Cardiac septum (tissue), 1 donor: ENCODE measurements at places on chromosomes 13 and 19.

DNA sequence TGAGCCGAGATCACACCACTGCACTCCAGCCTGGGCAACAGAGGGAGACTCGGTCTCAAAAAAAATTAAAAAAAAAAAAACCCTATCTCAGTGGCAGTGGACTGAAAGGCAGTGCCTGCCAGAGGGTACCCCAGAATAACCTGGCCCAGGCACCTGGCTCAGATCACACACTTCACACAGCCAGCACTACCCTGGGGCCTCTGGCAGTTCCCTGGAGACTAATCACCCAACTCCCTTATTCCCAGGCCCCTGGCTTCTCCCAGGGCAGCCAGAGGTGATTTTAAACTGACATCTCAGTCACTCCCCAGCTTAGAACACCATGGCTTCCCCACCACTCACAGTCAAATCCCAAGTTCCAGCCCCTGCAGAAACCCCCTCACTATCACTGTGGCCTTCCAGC lies 3.5 kb upstream of the SLC27A5 start:
- DNase-seq = no peak

GRCh38 chr13:97629601-97630272 lies 195.8 kb downstream of the RAP2A start:
- no peak for DNase-seq

GRCh38 chr19:41462497-41462896 lies 19.5 kb downstream of the ERICH4 start:
- no peak for DNase-seq

DNA sequence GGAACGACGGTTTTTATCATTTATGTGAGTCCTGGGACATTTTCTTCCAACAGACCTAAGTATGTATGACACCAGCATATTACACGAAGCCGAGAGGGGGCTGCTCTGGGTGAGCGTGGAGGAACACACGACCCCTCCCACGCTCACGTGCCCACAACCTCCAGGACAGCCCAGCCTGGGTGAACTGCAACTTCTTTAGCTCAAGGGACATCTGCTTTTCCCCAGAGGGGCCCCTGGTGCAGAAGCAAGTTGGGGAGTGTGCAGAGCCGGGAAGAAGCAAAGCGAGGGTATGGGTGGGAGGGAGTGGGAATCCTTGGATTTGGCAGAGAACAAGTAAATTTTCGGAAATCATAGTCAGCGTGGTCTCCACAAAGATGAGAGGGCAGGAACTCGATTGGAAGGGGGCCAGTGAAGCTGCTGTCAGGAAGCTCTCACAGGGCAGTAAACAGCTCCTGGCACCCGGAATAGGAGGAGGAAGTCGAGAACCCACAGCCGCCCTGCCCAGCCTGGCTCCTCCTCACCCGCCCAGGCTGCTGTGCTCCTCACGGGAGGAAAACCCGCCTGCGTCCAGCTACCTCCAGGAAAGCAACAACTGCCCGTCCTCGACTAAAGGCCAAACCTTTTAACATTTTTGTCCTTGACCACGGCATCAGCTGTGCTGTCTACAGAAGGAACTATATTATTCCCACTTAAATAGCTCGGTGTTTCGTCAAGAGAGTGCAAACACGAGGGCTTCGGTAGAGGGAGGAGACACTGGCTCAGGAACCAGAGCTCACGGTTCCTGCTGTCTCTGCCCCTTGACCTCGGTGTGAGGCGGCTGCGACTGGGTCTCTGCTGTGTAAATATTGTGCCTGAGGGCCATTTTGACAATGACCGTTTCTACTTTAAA lies 17.2 kb upstream of the CFAP97D2 start:
- DNase-seq = peak; percentile 80

DNA sequence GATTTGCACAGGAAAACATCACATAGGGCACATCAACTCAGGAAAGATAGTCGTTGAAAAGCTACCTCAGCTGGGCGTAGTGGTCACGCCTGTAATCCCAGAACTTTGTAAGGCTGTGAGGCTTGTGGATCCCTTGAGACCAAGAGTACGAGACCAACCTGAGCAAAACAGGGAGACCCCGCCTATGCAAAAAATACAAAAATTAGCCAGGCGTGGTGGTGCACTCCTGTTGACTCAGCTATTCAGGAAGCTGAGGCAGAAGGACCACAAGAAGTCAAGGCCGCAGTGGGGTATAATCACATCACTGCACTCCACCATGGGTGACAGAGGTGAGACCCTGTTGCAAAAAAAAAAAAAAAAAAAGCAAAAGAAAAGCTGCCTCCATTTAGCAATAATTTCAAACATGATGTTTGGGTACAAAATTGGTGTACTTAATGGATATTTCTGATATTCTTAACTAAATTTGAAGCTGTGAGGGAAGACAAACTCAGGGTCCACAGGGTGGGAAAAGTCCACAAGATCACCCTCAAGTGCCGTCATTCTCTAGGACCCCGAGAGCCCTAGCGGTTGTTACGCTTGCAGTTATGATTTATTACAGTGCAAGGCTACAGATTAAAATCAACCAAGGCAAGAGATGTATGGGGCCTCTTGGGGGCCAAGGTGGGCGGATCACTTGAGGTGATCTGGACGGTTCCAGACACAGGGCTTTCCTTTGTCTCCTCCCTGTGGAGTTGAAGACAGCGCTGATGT lies 42.5 kb upstream of the LDLR start:
- DNase-seq = no peak

DNA sequence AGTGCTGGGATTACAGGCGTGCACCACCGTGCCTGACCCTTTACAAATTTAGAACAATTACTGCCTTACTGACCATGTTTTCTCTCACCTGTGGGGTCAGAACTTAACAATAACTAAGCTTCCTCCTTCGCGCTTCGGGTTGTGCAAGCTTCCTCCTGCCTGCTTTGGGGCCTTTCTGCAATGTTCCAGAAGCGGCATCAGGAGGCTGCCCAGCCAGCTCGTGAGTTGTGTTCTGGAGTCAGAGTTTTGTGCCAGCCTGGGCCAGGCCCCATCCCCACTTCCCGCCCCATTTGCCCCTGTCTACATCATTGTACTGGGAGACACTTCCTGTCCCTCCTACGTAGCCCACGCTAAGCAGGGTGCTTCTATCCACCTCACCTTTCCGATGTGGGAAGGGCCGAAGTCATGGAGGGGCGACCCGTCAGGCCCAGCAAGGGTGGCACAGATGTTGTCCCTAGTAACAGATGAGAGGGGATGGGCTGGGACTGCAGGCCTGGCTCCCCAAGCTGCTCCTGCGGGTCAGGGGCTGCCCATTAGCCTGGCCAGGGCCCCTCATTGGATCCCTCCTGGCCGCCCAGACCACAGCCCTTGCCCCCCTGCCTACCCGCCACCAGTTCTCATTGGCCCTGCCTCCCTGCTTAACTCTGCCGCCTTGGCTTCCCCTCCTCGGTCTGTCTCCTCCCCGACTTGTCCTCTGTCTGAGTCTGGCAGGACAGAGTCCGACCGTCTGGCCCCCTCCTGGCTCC lies 13.4 kb downstream of the UHRF1 start:
- peak; percentile 85 for DNase-seq

- no peak for DNase-seq
Observed at GRCh38 chr19:5228932-5229777, 111.5 kb downstream of the PTPRS start.

- DNase-seq = no peak
Observed at GRCh38 chr19:19053508-19054314, 10.1 kb upstream of the SLC25A42 start.

DNA sequence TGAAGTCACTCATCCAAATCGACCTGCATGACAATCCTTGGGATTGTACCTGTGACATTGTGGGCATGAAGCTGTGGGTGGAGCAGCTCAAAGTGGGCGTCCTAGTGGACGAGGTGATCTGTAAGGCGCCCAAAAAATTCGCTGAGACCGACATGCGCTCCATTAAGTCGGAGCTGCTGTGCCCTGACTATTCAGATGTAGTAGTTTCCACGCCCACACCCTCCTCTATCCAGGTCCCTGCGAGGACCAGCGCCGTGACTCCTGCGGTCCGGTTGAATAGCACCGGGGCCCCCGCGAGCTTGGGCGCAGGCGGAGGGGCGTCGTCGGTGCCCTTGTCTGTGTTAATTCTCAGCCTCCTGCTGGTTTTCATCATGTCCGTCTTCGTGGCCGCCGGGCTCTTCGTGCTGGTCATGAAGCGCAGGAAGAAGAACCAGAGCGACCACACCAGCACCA lies 5.9 kb downstream of the SLITRK5 start:
- DNase-seq = no peak

DNA sequence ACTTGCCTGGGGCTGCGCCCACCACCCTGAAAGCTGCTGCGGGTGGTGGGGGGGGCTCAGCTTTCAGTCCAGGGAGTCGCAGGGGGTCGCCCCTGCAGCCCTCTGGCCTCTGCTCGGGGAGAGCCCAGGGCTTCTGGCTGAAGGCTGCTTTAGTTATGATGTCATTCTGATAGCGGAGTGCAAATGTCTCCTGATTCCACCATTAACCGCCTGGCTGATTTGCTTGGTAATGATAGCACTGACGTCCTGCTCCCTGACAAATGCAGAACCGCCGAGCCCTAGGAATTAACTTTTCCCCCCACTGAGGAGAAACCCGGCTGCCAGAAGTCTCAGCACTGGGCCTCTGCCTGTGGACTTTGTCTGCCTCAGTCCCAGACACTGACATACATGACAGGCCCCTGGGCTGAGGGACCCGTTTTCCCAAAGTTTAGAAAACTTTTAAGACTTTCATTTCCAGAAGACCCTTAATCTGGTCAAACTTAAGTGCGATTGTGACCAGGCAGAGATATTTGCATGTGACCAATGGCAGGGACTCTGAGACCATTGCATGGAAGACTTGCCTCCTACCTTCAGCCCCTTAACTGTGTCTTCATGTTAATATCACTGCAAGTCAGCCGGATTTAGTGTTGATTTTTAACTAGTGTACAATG lies 142.5 kb upstream of the ZNF536 start:
- no peak for DNase-seq

- no peak for DNase-seq
Observed at GRCh38 chr13:109401307-109401706, 385.1 kb downstream of the IRS2 start.

DNA sequence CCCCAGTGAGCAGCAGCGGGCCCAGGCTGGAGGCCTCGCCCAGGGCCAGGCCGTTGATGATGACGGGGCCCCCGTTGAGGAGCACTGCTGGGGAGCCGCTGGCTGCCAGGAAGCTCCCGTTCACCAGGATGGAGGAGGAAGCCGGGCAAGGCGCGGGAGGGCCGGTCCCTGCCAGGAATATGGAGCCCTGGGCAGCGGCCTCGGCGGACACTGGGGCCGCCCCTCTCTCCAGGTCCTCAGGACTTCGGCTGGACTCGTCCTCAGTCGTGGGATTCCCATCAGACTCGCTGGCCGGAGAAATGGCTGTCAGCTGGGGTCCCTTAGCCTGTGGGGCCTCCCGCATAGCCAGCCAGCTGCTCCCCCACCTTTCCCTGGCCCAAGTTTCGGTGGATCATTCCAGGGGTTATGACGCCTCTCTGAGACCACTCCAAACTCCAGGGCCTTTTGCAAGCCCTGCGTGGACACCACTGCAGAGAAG lies 2.1 kb downstream of the SIX5 start:
- peak; percentile 76 for DNase-seq

GRCh38 chr19:46818812-46819211 lies 30.4 kb upstream of the SLC1A5 start:
- no peak for DNase-seq

DNA sequence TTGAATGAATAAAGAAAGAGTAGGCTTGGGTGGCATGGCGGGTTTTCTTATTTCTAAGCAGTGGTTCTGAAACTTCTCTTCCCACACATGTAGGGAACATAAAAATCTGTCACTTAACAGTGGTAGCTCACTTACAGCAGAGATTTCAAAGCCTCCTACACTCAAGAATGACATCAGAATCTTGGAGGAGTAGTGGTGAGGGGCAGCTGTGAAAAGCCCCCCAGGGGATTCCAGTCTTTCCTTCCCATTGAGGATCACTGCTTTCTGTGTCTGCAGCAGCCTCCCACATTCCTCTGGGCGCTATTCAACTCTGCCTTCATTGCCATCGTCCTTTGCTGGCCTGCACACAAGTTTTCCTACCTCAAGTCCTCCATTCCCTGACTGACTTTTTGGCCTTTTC lies 8.6 kb upstream of the NEK5 start:
- DNase-seq = no peak

DNA sequence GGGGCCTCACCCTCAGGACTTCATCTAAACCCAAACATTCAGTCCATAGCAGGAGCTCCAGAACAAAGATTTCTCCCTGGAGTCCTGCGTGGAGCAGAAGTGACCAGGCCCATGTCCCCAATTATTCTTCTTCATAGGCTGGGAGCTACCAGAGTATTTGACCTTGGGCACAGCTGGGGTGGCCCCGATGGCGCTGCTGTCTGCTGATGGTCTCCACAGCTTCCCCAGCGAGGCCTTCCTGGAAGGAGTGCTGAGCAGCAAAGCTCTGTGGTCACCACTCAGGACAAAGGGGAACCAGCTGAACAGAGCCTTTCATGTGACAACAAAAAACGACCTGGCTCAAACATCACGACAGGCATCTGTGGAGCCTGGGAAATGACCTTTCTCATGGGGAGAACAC lies 62.7 kb upstream of the ARGLU1 start:
- DNase-seq = no peak

DNA sequence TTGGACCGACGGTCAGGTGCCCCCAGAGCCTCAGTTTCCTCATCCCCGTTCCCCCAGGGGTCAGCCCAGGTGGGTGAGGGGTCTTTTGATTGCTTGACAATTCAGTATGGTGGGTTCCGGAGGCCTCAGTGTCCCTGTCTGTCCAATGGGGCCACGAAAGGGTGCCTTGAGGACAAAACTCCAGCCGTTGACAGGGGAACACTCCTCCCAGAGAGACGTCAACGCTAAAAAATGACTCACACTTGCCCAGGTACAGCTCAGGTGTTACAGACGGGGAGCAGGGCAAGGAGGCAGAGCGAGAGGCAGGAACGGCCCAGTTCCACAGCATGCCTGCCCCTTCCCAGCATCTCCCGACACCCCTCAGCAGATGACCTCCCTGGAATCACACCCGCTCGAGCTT lies 1.8 kb downstream of the TNFAIP8L1 start:
- no peak for DNase-seq

GRCh38 chr13:64164435-64164834 lies 2748.8 kb upstream of the PCDH20 start:
- no peak for DNase-seq

GRCh38 chr19:44192127-44192526 lies 20.2 kb upstream of the ZNF227 start:
- no peak for DNase-seq

- DNase-seq = no peak
Observed at GRCh38 chr13:99657848-99658260, 156.6 kb downstream of the TM9SF2 start.

DNA sequence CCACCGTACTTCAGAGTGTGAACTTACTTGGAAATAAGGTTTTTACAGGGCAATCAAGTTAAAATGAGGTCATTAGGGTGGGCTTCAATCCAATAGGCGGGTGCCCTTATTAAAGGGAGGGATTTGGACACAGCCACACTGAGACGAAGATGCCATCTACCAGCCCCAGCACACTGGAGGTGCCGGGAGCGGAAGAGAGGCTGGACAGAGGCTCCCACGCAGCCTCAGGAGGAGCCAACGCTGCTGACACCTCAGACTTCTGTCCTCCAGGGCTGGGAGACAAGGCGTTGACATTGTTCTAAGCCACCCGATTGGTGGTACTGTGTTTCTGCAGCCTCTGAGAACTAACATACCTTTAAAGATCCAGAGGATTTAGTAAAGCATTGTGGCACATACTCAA lies 12.6 kb upstream of the RAB20 start:
- DNase-seq = no peak

- no peak for DNase-seq
Observed at GRCh38 chr13:97435323-97435722, 1.4 kb downstream of the RAP2A start.

GRCh38 chr19:48511800-48512503 lies at the start of gene LMTK3:
LMTK3 (minus strand) TSS chr19:48511835; CDS start chr19:48511576, 259 bp downstream.
- no peak for DNase-seq
